ENCODE measurements at places on chromosomes 12 and 14. TPM values are rescaled to one million over a fixed set of nuclear protein-coding genes. Genes with fewer than 3 reads are reported as not detected.

The NYNRIN gene
- total RNA-seq: 28.4 TPM

The RAB15 gene
- total RNA-seq: 7.8 TPM

The NAV3 gene
- total RNA-seq: 88.6 TPM

The CD4 gene
- total RNA-seq: 3.2 TPM

The GRIP1 gene
- total RNA-seq: 0.81 TPM

The WNT5B gene
- 507 TPM for total RNA-seq

The TESPA1 gene
- total RNA-seq: not detected

The SLC35F4 gene
- total RNA-seq: not detected

The GLIPR1L1 gene
- not detected for total RNA-seq

The KRT74 gene
- total RNA-seq: not detected

The RPL10L gene
- not detected for total RNA-seq

All from hair follicle dermal papilla cell (primary cell).